Activated CD4-positive, alpha-beta T cell treated with anti-CD3 and anti-CD28 coated beads, Interleukin-2, amount 50 U/mL, for 1 hour (primary cell): ENCODE measurements at places on chromosomes 5 and 9.

GRCh38 chr9:124688238-124688904 is 82.7 kb downstream of the NR6A1 start:
- DNase-seq = no peak

DNA sequence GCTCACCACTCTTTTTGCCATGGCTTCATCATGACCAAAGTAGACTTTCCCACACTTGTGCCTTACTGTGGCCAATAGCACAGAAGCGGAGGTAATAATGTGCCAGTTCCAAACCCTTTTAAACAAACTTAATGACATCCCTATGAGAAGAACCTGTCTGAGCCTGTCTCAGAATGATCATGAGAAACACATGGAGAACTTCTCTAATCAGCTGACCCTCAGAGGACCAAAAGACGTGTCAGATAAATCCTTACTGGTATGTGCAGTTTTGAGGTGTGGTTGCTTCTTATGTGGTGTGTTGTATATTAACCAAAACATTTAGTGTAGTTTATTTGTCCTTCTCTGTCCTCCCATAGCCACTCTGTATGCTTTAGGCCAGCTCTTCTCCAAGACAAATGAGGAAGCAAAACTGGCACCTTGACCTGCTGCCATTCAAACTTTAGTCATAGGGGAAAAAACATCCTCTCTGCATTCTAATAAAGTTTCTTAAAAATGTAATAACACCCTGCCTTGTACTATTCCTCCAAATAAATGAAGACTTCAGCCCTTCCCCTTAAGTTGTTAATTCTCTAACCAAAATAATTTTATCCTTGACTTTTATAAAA is 168.9 kb downstream of the MUSK start:
- no peak for DNase-seq

DNA sequence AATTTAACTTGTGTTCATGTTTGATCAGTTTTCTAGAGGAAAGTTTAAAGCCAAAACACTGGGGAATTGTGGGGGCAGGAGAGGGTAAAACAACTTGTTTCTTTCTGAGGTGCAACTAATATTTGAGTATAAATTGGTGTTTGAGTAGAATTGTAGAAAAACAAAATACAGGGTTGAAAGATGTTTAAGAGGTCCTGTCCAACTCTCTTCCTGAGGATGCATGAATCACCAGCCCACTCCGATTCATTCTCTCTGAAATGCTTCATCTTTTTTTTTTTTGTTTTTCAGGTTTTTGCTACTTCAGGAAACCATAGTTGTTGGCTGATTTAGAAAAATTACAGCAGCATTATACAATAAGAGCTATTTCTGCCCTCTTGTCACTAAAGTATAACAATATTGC is 42.4 kb upstream of the TMC1 start:
- DNase-seq = no peak

DNA sequence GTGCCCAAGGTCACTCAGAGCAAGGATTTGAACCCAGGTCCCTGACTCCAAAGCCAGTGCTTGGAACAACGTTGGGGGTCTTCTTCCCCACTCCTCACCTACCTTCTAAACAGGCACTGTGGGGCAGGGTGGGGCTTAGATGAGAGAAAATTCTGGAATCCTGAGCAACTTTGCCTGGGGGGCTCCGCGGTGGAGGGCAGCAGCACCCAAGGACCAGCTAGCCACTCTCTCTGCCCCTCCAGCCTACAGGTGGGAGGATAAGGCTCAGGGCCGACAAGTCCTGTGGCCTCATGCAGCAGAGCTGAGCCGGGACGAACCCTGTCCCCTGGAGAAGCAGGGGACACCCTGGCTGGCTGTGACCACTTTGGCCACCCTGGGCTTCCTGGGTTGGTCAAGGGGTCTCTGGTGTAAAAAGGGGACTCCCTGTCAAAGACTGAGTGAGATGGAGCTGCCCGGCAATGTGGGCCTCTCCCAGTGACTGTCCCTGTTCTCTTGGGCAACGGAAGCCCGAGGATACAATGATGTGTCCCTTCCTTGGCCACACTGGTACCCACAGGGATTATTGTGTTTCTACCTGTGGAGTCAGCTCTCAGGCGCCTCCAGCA is 26.5 kb downstream of the CEL start:
- no peak for DNase-seq

- DNase-seq = no peak
These were observed 5.2 kb downstream of the FCHSD1 start for GRCh38 chr5:141646026-141646425.

DNA sequence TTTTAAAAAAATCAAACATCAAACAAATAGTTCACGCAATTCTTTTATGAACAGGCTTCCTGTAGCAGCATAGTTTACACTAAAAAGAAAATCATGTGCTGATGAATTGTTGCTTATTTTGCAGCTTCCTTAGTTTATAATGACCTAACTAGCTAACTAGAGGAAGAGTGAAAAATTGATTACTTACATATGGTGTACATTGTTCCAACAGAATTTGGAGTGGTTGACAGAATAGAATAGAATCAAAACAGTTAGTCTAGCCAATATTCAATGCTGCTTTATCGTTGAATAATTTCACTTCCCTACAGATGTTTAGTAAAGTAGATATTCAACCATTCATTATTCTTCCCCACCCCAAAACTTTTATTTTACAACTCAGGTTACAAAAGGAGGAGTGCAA is 4.2 kb downstream of the NMUR2 start:
- no peak for DNase-seq

DNA sequence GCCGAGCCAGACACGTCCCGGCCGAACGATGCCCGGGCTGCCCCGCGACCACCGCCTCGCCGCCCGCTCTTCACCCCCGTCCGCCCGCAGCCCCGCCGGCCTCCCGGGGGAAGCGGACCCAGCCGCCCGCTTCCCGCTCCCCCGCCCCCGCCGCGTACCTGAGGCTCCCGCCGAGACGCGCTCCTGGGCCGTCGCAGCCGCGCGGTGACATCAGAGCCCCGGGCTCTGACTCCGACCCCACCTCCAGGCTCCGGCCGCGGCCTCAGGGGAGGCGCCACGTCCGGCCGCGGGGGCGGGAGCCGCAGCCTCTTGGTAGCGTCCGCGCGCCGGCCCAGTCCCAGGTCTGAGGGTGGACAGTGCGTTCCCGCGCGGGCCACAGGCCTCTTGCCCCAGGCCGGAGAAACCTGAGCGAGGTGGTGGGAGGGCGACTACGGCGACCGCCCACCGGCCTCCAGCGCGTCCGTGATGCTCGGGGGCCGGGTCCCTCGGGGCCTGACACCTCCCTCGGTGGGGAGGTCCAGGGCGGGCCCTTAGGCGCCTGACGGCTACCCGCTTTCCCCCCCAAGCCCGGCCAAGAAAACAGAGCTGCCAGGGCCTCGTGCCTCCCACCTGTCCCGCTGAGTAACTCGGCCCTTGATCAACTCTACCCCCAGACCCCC is at the start of gene SHROOM1:
Gene SHROOM1, minus strand, starts transcription at position 212 of the 659 bp plus-strand sequence. CDS start 4,507 bp downstream, outside the sequence.
- DNase-seq = no peak

GRCh38 chr5:72472666-72473422 is 34.4 kb downstream of the ZNF366 start:
- DNase-seq = no peak

DNA sequence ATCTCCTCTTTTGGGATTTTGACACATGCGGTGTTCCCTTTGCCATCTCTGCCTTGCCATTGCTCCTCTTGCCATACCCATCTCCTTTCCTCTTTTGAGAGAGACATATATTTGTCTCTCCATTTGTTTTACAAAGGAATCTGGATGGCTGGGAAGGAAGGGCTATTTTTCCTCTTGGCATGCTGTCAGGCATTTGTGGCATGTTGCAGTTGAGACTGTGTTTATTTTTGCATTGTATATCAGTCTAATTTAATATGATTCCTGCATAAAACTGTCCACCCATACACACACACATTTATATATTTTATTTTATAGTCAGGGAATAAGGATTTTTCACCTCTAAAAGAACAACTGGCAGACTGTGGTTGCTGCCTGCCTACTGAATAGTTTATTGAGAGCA is 1105.8 kb upstream of the SEMA6A start:
- no peak for DNase-seq

- peak; percentile 66 for DNase-seq
These were observed 86.0 kb upstream of the SLC30A5 start for GRCh38 chr5:69007726-69008368.

GRCh38 chr5:135887881-135888614 is 7.6 kb downstream of the IL9 start:
- no peak for DNase-seq

DNA sequence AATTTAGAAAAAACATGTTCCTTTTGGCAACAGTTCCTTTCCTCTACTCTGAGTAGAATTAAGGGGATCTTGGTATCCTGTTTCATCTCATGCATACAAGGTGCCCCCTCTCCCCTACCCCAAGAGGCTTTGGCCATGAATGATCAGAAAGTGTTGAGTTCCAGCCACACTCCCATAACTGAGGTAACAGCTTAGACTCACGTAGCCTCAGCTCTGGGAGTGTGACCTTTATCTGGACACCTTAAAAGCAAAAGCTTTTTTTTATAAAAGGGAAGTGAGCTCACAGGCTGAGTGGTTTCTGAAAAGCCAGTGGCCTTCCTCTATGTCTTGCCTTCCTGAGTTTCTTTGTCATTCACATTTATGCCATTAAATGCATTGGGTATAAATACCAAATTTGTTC is 900 bp upstream of the HAVCR2 start:
- DNase-seq = no peak

DNA sequence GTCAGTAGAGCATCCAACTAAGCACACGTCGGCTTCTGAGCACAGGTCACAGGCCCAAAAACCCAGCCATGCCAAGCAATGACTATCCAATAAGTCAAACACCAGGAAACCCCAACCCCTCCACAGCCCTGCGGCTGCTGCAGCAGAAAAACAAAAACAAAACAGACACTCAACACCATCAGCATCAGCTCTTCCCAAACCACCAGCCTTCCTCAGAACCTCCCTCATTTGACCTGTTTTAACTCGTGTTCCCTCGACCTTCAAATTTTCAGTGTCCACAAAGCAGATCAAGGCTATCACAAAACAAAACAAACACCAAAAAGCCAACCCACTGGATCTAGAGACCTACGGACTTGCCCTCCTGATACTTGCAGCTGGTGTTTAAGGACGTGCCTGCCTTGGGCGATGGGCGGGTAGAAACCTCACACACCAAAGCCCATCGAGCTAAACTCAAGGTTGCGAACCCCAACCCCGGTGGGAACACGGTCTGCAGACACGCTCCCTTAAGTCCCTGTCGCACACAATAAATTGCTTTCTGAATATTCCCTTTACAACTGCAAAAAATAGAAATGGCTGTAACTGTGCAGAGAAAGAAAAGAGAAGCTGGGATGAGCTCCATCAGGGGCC is 247.1 kb upstream of the ANKRD55 start:
- DNase-seq = peak; percentile 43

GRCh38 chr5:60056191-60056590 is 162.7 kb upstream of the PDE4D start:
- DNase-seq = no peak

DNA sequence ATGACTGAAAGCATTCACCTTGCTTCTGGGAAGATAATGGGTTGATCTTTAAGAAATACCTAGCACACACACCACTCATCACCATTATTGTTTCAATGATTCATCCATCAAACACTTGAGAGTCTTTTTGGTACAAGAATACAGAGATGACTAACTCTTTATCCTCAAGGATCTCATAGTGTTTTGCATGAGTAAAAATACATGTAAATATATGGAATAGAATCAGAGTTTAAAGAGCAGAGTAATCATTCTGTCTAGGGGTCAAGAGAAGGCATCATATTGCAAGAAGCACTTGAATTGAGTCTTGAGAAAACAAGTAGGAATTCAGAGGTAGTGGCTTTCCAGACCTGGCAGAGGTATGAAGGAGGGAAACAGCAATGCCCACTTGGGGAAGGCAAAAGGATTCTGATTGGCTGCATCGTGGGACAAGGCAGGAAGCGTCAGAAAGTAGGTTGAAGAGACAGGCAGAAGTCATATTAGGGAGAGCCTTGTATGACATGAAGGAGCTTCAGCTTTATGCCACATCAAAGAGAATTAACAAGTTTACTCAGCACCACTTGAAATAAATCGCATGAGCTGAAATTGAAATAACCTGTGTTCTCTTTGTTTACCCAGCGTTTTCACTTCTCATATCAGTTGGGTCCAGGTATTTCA is 542.5 kb downstream of the TLE1 start:
- no peak for DNase-seq

DNA sequence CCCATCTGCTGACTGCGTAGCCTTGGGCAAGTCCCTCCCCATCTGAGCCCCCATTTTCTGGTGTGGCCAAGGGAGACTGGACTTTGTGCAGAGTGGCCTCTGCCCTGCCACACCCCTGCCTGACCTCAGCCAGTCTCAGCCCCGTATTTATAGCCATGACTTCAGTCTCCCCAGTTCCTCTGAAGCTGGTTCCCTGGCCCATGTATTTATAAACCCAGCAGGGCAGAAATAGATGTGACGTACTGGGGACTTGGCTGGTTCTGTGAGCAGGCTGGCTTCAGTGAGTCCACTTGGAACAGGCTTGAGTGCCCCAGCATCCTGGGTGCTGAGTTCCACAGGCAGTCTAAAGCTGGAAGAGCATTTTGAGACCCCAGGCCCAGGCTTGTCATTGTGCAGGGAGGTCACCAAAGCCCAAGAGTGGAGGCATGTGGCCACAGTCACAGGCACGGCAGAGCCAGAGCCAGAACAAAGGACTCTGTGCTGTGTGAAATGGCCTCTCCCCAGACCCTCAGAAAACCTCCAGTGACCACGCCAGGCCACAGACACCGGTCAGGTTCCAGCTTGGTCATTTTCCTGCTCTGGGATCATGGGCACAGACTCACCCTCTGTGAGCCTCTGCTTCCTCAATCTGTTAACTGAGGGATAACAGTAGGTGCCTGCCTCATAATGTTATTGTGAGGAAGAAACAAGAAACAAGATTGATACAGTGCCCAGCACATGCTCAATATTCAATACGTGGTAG is 30.4 kb upstream of the SYNPO start:
- DNase-seq = no peak

DNA sequence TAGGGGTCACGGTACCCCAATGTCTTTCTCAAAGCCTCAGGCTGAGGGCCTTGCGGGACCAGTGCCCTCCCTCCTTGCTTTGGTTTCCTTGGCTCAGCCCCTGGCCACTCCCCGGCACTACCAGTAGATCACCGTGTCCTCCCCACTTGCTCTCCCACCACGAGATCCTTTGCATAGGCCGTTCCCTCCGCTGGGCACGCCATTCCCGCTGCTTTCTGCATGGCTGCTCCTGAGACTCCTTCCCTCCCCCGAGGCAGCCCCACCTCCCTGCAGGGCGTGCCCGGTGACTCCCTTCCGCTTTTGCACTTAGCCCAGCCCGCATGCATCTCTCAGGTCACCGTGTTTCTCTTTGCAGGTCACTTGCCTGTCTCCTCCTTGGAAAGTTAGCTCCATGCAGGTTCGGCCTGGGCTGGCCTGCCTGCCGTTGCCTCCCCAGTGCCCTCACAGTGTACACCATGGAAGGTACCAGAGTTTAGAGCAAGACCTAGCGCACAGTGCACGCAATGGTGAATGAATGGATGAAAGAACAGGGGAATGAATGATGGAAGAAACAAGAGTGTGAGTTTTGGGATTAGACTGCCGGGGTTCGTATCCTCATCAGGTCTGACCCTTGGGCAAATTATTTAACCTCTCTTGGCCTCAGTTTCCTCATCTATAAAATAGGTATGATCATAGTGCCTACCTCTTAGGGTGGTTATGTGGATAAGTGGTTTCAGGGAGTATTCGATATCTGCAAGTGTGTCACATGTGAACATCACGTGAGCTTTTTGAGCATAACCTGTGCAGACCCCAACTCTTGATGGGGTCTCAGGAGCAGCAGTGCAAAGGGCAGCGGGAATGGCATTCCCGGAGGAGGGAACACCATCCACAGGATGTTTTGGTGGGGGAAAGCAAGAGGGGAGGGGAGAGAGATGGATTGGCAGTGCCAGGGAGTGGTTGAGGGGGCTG is 214.3 kb downstream of the C9orf50 start:
- no peak for DNase-seq

- DNase-seq = no peak
These were observed 2249.2 kb upstream of the C9orf72 start for GRCh38 chr9:29822458-29822857.
